ENCODE measurements at places on chromosomes 11 and 22.
A peak's percentile ranks its signal among the peaks of the same experiment; 100 is the strongest.

GRCh38 chr11:12152321-12152720 is 41.9 kb downstream of the MICAL2 start:
- no peak for DNase-seq

- DNase-seq: no peak
Observed at GRCh38 chr11:16790486-16791190, 52.2 kb downstream of the C11orf58 start.

DNA sequence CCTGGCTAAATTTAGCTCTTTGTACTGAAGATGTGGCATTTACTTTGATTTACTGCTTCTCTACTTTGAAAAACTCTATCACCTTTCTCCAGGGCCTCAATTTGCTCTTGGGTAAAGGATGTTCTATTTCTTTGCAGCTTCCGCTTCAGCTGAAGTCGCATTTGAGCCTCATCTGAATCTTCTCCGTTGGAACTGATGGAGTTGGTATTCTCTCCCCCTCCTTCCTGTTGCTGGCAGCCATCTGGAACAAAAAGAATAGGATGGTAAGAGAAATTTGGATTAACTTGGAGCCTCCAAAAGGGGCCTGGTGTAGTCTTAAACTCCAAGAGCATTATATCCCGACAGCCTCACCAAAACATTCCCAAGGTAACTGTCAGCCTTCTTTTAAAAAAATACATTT is 16.6 kb downstream of the PAX6 start:
- DNase-seq: no peak

- peak; percentile 23 for DNase-seq
Observed at GRCh38 chr11:2089536-2090165, 49.5 kb downstream of the IGF2 start.

GRCh38 chr11:113991170-113991569 is 16.3 kb downstream of the HTR3A start:
- no peak for DNase-seq

- DNase-seq: no peak
Observed at GRCh38 chr22:43890901-43891331, 897 bp downstream of the PNPLA5 start.

DNA sequence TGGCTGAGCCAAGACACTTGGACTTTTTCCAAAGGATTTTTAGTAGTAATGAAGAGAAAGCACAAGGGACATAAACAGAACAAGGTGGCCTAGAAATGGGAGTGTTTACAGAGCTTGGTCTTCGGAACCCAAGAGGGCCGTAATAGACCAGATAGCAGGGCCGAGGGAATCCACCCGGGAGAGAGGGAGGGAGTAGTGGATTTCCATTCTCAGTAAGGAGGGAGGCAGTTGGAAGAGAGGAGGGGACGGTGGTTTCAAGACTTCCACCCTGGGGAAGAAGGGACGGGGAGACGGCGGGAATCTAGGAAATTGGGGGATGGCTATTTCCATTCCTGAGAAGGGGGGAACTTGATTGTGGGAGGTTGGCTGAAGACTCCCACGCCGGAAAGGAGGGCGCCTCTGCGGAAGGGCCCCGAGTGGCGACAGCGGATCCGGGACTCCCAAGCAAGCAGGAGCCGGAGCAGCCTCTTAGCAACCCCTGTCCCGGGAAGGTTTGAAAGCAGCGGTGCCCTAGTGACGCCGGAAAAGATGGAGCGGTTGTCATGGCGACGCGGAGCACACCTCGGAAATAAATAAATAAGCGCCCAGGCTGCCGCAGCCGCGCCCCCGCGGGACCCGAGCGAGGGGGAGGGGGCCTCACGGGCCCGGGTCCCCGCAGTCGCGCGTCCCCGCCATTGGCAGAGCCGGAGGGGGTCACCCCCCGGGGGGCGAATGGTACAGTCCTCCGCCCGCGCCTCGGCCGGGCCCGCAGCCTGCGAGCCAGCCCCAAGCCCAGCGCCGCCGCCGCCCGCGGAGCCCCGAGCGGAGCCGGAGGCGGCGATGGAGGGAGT is 31.6 kb downstream of the EIF3F start:
- peak; percentile 86 for DNase-seq

- DNase-seq: no peak
Observed at GRCh38 chr11:72144807-72145565, 9.5 kb downstream of the FOLR3 start.
